ENCODE measurements at places on chromosomes 7 and 10. TPM values are rescaled to one million over a fixed set of nuclear protein-coding genes. Genes with fewer than 3 reads are reported as not detected.

Gene FGFBP3
- 10.2 TPM for total RNA-seq

Gene CUBN
- total RNA-seq = 9.5 TPM

Gene IL15RA
- total RNA-seq = 3.6 TPM

Gene BAIAP2L1
- total RNA-seq = 0.47 TPM

Gene SCD
- 1.4 TPM for total RNA-seq

Gene PLCE1
- total RNA-seq = not detected

- no peak for DNase-seq
Measured at GRCh38 chr10:128007056-128007455, 100.2 kb downstream of the PTPRE start.

- DNase-seq = no peak
Measured at GRCh38 chr10:94125856-94126255, 132.1 kb downstream of the PLCE1 start.

DNA sequence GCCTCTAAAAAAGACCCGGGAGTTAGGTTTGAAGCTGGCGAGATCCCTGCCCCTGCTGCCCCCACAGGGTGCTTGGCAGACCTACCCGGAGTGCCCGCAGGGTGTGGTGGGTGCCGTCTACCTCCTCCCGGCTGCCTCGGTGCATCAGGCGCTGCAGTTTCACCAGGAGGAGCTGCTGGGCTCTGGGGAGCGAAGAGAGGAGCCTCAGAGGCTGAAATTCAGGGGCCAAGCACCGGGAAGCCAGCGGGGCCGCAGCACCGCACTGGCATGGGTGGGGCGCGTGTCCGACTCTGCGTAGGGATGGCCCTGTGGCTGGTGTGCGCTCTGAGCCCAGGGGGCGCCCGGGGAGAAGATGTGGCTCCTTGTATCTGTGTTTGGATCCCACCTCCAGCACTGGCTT, 74.3 kb upstream of the GNA12 start:
- no peak for DNase-seq

DNA sequence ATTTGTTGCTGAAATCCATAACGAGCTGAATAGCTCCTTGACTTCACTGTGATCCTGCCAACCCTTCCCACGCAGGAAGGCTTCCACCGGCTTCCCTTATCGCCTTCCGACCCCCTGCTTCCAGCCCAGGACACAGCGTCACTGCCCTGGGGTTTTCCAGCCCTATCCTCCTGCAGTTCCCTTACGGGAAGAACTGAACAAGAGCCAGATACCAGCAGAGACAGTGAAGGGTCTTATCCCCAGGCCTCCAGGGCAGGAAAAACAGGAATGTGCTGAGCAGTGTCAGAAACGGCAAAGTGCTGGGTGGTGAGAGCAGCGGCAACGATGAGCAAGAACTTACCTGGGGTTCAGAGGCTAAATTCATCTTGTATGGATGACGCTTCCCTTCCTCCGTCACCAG, 22.4 kb downstream of the PDLIM1 start:
- DNase-seq = no peak

DNA sequence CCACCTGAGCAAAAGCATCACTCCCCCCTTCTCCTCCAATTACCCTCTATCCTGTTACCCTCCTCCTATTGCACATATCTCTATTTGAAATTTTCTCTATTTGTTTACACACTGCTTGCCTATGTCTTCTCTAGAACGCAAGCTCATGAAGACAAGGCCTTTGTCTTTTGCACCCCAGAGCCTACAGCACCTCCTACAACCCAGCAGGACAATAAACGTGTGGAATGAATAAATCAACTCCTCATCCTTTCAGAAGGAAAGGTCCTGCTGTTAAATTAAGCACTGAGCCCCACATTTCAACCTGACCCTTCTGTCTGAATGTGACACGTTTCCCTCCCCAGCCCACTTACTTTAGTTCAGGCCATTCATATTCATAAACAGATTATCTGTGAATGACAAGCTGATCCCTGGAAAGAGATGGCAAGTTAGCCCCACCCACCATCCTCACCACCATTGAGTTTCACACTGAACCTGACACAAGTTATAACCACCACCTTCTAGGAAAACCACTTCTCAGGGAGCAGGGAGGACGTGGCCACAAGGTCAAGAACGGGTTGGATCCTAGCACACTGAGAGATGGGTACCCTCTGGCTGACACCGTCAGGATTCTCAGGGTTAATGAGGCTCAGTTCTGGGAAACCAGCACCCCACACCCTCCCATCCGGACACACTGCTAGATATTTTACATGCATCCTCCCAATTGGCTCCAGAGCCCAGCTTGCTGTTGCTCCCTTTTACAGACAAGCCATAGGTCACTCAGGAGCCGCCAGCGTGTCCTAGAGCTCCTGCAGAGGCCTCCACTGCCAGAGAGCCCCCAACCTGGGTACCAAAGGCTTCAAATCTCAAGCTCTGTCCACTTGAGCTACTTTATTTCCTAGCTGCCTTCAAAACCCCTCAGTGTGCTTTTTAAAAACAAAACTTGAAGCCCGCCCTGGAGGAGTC, 934 bp downstream of the PRTFDC1 start:
- no peak for DNase-seq

DNA sequence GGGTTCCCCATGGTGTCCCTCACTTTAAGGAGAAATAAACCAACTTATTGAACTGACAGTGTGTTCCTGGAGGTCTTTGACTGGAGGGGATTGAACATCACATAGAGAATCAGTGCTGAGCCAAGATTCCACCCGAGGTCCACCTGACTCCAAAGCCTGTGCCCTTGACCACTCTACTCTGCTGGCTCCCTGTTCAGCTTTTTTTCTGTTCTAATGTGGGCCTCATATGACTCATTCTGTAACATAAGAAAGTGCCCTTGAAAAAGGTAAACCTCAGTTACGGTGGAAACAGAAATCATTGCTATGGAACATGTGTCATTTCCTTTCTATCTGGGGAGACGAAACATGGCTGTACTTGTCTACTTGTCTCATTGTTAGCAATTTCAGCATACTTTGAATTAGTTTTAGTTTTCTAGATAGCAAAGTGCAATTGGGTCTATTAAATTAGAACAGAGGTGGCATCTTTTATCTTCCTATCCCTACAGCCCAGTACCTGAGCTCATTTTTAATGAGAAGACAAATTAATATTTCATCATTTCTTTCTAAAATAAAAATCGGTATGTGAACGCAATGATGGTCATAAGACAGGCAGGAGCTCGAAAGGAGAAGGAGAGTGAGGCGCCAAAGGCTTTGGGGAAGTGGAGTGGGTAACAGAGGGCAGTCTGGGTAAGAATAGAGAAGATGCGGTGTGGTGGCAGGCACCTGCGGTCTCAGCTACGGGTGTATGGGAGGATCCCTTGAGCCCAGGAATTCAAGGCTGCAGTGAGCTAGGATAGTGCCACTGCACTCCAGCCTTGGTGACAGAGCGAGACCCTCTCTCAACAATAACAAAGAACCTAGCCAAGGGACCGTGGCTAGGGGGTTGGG, 1.5 kb downstream of the GSDME start:
- DNase-seq = no peak

GRCh38 chr7:150515248-150516147, 826 bp downstream of the GIMAP7 start:
- DNase-seq = no peak

- DNase-seq = no peak
Measured at GRCh38 chr7:107312418-107312817, 143.6 kb downstream of the HBP1 start.

- DNase-seq = no peak
Measured at GRCh38 chr7:119935418-119936025, 337.5 kb upstream of the KCND2 start.

DNA sequence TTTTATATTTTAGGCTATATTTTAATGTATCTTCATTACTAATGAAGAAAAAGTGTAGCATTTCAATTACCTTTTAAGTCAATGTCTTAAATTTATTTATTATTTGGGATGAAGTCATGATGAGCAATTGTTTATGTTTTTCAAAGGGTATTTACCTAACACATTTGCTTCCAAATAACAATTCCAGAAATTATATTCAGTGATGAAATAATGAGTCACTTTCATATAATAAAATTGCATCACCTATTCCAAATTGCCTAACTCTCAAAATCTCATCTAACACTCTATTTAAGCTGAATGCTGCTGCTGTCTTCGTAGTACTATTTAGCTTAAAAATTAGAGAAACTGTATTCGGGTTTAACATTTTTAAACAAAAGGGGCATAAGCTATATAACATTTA, 97.7 kb downstream of the PRKG1 start:
- no peak for DNase-seq

GRCh38 chr7:21412957-21413356, 14.9 kb upstream of the SP4 start:
- no peak for DNase-seq

DNA sequence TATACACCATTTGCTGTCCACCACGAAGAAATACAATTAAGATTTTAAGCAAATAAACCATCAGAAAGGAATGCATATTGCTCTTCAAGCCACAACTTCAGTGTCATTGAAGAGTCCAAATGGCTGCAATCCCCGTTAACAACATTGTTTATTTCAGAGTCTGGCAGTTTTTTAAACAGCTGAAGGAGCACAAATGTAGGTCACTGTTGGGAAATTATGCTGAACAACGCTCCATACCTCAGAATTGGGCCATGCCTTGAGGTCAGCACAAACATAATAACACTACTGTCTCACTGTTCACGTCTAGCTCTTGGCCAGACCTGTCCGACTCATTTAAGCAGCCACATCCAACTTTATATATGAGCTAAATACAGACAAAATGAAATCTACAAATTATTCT, 453.9 kb upstream of the GHITM start:
- no peak for DNase-seq

GRCh38 chr7:100887516-100888290, 1.8 kb downstream of the UFSP1 start:
- peak; percentile 65 for DNase-seq

DNA sequence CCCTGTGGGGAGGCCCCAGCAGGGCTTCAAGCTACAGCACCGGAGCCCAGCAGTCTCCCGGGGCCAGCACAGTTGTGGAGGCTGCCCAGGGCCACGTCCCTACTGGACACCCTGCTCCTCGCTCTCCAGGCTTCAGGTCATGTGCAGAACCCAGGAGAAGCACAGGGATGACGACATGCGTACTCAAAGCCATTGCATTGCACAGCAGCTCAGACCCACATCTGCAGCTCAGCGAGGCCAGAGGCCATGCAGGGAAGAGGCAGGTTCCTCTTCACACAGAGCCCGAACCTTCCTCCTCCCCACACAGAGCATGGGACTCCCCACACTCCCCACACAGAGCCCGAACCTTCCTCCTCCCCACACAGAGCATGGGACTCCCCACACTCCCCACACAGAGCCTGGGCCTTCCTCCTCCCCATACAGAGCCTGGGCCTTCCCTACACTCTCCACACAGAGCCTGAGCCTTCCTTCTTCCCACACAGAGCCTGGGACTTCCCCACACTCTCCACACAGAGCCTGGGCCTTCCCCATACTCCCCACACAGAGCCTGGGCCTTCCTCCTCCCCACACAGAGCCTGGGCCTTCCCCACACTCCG, 12.3 kb downstream of the CFAP46 start:
- no peak for DNase-seq

- DNase-seq = no peak
Measured at GRCh38 chr7:74284781-74285259, 4.4 kb upstream of the CLIP2 start.

Measured in naive thymus-derived CD8-positive, alpha-beta T cell (primary cell).